C1 segment of cervical spinal cord (tissue), 14 donors: ENCODE measurements at places on chromosomes 5 and 9.

GRCh38 chr5:127019928-127020327 lies 10.4 kb downstream of the MARCHF3 start:
- DNase-seq: no peak

GRCh38 chr5:39076757-39077728 lies 2.8 kb upstream of the RICTOR start:
- DNase-seq: no peak

- DNase-seq: no peak
Observed at GRCh38 chr5:115842089-115842935, 577 bp downstream of the AP3S1 start.

DNA sequence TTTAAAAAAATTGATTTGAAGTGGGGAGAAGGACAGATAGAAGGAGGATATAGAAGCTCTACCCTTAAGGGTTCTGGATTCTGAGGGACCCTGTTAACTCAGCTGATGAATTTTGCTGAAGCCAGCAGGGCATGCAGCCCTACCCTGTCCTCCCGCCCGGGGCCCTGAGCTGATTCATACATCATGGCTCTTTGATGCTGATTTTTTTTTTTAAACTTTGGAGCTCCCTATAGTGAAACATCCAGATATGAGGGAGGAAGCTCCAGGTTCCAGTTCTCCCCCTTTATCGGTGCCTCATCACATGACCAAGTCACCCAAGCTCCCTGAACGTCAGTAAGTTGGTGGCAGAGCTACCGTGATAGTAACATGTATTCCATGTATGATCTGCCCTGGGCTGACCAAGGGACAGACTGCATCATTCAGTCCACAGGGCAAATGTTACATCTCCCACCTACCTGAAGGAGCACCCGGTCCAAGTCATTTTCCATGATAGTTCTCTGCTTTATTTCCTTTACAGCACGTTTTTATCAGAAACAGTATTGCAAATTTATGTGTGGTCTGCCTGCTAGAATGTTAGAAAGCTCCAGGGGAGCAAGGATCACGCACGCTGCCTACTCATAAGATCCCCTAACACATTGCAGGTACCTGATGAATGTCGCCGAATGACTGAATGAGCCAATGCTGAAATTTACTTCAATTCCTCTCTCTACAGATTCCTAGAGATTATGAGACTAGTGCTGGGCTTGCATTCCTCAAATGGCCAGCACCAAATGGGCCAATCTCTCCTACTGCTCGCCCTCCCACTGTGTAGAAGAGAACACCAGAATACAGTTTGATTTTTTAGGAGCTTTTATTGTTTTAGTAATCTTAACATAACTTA lies 25.9 kb downstream of the SPARC start:
- no peak for DNase-seq

GRCh38 chr9:71675857-71676165 lies 92.5 kb downstream of the CEMIP2 start:
- no peak for DNase-seq

DNA sequence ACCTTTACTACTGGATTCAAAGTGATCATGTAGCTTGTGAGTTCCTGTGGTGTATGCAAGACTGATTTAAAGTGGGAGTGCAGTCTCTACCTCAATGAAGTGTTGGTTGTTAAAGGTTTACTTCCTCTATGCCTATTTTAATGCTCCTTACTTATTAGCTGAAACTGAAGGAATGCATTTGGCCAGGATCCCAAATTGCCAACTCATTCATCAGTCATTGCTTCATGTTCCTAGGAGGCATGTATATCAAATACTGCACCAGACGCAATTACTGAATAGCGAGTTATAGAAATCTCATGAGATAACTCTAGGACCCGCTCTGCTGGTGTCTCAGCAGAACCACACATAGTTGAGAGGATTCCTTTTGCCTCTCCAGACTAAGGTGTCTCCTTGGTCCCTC lies 143.0 kb upstream of the RPS23 start:
- DNase-seq: no peak

DNA sequence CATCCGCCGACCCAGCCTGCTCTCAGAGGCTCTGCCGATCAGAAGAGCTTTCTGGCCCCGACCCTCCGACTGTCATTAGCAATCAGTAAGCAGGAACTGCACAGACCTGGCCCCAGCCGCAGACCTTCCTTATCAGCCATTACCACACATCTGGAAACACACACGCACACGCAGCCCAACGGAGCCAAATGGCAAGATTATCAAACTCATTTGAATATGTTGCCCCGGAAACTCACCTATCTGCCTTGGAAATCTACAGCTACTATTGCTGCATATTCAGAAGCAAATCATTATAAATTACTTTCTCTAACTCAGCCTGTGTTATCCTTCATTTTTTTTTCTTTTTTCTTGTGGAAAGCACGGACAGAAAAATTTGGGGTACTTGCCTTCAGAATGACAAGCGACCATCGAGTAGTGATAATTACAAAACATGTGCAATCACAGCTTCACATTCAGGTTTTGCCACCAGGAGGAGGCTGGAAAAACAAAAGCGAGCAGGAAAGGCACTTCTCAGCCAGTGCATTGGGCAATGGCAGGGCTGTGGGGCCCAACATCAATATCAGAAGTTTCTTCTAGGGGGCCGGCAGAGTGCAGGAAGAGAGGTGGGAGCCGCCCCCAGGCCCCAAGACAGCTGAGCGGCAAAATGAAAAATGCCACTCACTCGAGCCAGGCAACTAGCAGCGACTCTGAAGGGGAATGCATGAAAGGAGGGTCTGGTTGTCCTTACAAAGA lies 122.3 kb downstream of the VAV2 start:
- DNase-seq: no peak

DNA sequence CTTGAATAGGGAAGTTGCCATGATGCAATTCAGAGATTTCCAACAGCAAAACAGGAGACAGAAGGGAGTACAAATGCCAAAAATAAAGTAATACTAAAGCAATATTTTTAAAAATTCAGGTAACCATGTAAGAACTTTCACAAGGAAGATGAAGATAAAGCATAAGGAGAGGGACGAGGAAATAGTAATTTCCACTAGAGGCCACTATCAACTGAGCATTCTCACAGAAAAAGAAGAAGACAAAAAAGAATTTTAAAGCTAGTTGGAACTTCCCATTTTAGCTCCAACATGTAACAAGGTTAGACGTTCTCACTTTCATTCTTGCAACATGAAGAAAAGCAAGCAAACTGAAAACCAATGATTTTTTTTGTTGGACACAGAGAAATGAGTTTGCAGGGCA lies 779.9 kb upstream of the CDH6 start:
- DNase-seq: no peak

DNA sequence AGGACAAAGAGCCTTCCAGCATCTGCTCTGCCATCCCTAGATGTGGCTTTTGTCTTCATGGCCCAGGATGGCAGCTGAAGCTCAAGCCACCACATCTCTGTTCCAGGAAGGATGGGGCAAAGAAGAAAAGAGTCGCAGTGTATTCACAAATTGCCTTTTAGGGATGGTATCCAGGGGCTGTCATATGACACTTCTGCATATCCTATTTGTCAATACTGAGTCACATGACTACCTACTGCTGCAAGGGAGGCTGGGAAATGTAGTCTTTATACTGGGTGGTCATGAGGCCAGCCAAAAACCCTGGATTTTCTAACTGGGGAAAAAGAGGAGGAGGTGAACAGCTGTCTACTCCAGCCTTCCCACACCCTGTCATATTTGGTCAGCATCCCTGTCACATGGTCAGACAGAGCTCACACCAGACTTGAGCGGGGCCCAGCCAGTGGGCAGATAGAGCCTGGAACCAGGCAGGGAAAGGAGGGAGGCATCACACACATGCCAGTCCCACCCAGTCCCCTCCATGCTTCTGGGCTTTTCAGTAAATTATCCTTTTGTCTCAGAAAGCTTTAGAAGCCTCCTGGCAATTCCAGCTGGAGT lies 52.0 kb downstream of the OLFM1 start:
- no peak for DNase-seq

GRCh38 chr5:9188131-9188530 lies 357.7 kb downstream of the SEMA5A start:
- no peak for DNase-seq

DNA sequence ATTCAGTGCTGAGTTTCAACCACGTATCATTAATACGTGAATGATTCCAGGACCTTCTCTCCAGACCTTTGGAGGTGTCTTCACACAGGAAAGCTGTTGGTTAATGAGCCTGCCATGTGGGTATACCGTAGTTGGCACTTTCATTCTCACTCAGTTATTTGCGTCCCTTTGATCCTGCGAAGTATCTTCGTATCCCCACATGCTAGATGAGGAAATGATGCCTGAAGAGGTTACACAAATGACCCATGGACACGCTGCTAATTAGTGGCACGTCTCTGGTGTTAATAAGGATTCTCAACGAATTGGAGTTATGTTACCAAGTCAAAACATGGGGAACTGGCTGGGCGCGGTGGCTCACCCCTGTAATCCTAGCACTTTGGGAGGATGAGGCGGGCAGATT lies 65.7 kb upstream of the GNE start:
- no peak for DNase-seq

GRCh38 chr9:35674025-35674361 lies 265 bp downstream of the CA9 start:
- DNase-seq: no peak

GRCh38 chr5:158155067-158155466 lies 296.1 kb upstream of the CLINT1 start:
- no peak for DNase-seq

- no peak for DNase-seq
Observed at GRCh38 chr9:131278702-131279111, 2.4 kb upstream of the FAM78A start.

- no peak for DNase-seq
Observed at GRCh38 chr5:101796427-101796826, 499.7 kb downstream of the SLCO4C1 start.

GRCh38 chr5:94031631-94032030 lies 290.2 kb upstream of the POU5F2 start:
- no peak for DNase-seq

- DNase-seq: no peak
Observed at GRCh38 chr9:134089972-134090371, 22.1 kb upstream of the BRD3 start.

GRCh38 chr5:138545919-138546562 lies 3.0 kb upstream of the ETF1 start:
- DNase-seq: no peak

DNA sequence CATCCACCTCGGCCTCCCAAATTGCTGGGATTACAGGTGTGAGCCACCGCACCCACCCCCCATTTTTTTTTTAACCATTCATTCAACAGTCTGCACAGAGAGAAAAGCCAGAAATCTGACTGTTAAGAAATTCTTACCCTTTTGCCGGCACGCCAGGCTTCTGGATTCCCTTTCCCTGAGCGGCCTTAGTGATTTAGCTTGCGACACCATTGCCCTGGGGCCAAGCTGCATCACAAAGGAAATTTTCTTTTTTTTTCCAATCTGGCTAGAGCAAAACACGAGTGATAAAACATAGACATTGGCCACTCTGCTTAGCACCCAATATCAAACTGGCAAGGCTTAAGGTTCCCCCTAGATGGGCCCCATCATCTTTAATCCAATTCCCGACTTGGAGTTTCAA lies 21.2 kb upstream of the ATOSB start:
- no peak for DNase-seq

DNA sequence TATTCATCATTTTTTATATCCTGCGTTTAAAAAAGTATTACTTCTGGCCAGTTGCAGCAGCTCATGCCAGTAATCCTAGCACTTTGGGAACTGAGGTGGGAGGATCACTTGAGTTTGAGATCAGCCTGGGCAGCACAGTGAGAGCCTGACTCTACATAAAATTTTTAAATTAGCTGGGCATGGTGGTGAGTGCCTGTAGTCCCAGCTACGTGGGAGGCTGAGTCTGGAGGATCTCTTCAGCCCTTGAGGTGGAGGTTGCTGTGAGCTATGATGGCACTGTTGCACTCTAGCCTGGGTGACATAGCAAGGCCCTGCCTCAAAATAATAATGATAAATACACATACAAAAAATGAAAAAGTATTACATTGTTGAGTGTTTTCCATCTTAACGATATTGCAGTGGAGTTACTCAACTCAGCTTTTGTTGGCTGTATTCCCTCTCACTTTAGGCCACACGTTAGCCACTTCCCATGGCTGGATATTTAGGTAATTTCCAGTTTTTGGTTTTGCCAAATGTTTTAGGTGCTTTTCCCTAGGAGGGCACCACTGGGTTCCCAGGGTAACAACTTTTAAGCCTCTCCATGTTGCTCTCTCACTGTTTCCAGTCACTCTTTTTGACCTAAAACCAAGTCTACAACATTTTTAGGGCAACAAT lies 20.6 kb downstream of the SHB start:
- DNase-seq: no peak

- DNase-seq: no peak
Observed at GRCh38 chr5:141634720-141635119, 1.9 kb downstream of the HDAC3 start.

GRCh38 chr5:14222206-14222605 lies 79.1 kb downstream of the TRIO start:
- DNase-seq: no peak

GRCh38 chr9:18936094-18936871 lies 96.7 kb downstream of the SAXO1 start:
- DNase-seq: no peak

DNA sequence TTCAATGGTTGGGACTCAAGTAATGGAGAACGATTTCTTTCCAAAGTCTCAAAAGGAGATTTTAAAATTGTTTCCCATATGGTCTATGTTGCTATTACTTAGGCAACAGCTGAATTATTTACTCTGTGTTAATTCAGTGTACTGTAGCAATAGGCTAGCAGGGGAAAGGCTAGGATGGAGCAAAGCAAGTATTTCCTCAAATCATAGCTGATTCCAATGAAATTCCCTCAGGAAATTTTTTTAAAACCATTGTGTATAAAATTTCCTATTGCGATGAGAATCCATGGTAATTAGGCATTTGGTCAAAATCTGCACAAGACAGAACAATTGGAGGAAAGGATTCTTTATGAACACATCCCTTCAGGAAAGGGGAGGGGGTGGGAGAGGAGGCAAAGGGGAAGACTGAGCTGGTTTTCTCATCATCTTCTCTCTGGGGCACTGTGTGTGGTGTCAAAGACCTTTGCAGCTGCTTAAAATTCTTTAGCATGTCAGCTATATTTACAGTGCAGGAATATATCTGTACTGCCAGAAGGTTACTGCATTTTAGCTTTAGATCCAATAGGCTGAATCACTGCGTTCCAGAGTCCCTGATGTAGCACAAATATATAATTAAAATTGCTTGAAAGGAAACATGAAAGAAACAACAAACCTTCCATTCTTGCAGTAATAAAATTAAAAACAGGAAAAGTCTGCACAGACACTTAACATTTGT lies 95.3 kb downstream of the ZNF608 start:
- no peak for DNase-seq

- DNase-seq: no peak
Observed at GRCh38 chr5:165525271-165525670, 2019.9 kb downstream of the MAT2B start.

DNA sequence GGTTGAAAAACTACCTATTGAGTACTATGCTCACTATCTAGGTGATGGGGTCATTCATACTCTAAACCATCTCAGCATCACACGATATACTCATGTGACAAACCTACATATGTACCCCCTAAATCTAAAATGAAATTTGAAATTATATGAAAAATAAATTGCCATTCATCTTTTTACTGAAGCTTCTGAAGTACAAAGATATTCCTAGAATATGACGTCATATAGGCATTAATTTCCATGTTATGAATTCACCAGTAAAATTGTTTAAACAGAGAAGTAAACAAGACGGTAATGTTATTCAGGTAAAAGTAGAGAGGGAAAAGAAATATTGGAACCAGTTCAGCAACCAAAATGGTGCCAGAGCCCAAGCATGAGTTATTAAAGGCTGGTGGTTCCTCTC lies 173.0 kb downstream of the MRPS30 start:
- no peak for DNase-seq
